ENCODE measurements at places on chromosomes 11 and 22. TPM values are rescaled to one million over a fixed set of nuclear protein-coding genes. Genes with fewer than 3 reads are reported as not detected.

Gene OVOL1
- total RNA-seq, result not detected

Gene RIMBP3C
- total RNA-seq, result not detected

Gene HIRA
- 7.3 TPM for total RNA-seq

Gene CALCA
- total RNA-seq, result not detected

Gene ARSA
- 5.2 TPM for total RNA-seq

Gene MYEOV
- total RNA-seq, result not detected

Gene ARHGAP32
- 23.5 TPM for total RNA-seq

Gene OR5B17
- not detected for total RNA-seq

Gene RTCB
- 91.3 TPM for total RNA-seq

Gene SNX32
- total RNA-seq, result under 0.01 TPM

Gene KREMEN1
- total RNA-seq, result 43.8 TPM

Gene KCNJ4
- total RNA-seq, result not detected

Gene DENND6B
- 1.0 TPM for total RNA-seq

Gene CSF2RB
- total RNA-seq, result 2.6 TPM

Gene CHRNA10
- total RNA-seq, result 0.52 TPM

Gene TMEM80
- total RNA-seq, result 5.7 TPM

Gene SHANK3
- 4.2 TPM for total RNA-seq

Gene MS4A7
- total RNA-seq, result 5.2 TPM

Gene PGR
- total RNA-seq, result not detected

Gene MUC2
- total RNA-seq, result not detected

Gene CARNS1
- total RNA-seq, result 17.2 TPM

Measured in skeletal muscle tissue (tissue), 5 donors.